ENCODE measurements at places on chromosomes 3 and 15.
A peak's percentile ranks its signal among the peaks of the same experiment; 100 is the strongest.

DNA sequence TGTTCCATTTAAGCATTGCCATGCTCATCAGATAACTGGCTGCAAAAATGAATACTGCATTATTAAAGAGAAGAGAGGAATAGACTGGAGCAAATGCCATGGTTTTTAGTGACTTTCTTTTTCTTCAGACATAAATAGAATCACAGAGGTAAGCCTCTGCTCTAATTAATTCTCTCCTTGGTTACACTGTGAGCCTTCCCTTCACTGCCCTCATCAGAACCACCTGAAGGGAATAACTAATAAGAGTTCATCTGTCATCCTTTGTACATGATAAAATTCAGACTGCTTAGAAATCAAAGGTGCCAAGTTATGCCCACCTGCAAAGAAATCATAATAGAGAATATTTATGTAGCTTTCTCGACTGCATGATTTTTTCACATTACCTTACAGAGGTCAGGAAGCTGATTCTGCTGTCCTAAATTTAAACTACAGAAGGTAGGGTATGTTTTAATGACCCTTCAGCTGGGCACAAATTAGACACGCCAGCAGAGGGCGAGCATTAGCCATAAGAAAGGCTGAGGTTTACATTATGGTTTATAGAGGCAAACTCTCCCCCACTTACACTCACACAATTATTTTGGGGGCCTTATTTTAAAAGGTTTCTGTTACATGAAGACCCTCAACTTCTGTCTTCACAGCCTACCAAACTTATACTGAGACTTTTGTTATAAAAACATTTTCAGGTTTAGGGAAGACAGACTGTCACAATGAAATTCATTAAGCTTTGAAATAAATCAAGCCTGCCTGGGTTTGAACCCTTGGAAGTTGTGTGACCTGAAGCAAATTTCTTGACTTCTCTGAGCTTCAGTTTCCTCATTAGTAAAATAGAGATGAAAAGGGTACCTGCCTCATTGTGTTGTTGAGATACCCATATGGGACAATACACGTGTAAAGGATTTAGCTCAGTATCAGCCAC is 15.3 kb upstream of the UNC13C start:
- peak; percentile 10 for DNase-seq

DNA sequence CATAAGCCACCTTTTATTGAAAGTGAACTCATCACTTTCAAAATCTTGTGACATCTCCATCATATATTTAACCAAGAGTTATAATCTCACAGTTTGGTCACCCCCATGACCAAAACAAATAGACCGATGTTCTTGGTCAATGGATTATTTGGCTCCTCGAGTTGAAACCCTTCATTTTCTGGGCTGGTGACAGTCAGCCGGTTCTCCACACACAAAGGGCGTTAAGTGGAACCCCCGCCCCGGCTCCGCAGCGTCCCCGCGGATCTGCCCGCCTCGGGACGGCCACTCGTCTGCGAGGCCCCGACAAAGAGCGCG is 772 bp downstream of the TSPAN3 start:
- no peak for DNase-seq

DNA sequence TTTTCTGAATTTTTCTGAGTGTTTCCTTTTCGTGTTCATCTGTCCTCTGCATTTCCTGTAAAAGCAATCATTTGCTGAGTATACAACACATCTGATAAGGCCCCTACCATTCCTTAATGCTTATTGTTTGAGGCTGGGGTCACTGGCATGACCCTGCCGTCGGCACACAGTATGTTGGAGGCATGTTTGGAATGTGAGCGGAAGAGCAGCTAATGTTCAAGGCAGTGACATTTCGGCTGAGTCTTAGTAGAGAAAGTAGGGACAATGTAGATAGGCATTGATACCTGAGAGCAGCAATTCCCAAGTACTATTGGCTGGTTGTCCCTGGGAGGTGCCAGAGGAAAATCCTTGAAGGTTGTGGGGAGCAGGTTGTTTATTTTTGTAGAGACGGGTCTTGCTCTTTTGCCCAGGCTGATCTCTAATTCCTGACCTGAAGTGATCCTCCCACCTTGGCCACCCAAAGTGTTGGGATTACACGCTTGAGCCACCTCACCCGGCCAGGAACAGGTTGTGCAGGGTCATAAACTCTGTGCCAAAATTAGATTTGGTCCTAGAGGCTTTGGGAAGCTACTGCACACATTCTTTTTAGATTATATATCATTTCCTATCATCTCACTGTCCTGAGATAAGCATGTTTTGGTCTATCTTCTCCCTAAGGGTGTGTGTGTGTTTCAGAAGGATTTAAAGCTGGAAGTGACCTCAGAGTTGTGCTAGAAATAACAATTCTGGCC is 13.5 kb downstream of the PTPN23 start:
- DNase-seq: no peak

GRCh38 chr3:155282385-155283091 is 10.9 kb downstream of the STRIT1 start:
- no peak for DNase-seq

GRCh38 chr15:96320107-96320506 is 10.4 kb upstream of the NR2F2 start:
- DNase-seq: no peak

- DNase-seq: peak; percentile 47
These were observed 2.9 kb downstream of the GNAT1 start for GRCh38 chr3:50194128-50194902.

GRCh38 chr15:74405823-74406222 is 27.9 kb downstream of the SEMA7A start:
- DNase-seq: no peak

DNA sequence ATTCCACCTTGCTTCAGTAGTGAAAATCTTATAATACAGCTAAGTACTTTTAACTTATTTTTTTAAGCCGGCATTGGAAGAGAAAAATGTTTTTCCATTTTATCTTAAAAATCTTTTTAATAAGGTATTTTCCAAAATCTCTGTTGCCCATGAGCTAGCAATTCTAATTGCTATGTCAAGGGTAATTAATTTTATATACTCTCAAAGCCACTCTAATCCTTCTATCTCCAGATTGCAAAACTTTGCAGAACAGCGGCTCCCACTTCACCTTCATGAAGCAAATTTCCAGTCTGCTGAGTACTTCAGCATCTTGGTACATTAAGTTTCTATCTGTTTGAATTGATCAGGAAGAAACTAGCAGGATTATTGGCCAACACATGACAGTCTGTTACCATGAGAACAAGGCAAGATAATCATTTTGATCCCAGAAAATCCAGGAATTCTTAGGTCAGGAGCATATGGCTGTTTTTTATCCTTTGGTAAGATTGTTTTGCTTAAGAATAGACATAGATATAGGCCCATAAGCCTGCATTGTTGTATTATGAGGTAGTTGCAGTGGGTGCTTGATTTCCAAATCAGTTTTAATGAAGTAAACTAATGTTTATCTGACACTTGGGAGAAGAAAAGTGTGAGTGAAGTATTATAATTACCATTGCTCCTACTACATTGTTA is 6.0 kb downstream of the TIPARP start:
- DNase-seq: no peak

GRCh38 chr3:40701016-40701588 is 176.3 kb downstream of the ZNF621 start:
- no peak for DNase-seq

GRCh38 chr3:16148783-16149182 is 25.7 kb upstream of the GALNT15 start:
- no peak for DNase-seq

- DNase-seq: no peak
These were observed 161.5 kb downstream of the FOXP1 start for GRCh38 chr3:71421820-71422566.
